Esophagus squamous epithelium (tissue), 5 donors: ENCODE measurements at places on chromosomes 16 and 17.

DNA sequence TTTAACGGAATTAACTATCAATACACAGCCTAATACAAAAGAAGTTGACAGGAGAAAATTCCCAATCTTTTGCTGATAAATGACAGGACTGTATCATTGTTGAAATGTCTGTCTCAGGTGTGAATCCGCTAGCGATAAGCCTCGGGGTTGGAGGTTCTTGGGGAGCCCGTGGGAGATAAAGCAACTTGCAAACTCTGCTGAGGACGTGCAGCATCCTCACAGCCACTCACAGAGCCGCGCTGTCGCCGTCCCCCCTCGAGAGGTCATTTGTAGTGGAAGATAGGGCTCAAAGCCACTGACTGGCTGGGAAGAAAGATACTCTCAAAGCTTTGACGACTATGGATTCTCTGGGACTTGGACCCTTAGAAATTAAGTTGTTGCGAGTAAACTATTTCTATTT is 17.0 kb downstream of the MAP1LC3B start:
- DNase-seq = no peak

DNA sequence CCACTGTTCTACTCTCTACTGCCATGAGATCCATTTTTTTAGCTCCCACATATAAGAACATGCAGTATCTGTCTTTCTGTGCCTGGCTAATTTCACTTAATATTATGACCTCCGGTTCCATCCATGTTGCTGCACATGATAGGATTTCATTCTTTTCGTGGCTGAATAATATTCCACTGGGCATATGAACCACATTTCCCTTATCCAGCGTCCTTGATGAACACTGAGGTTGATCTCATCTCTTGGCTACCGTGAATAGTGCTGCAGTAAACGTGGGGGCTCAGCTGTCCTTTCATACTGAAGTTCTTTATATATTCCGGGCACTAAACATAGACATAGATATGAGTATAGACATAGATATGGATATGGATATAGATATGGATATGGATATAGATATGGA is 109.3 kb upstream of the TNRC6C start:
- DNase-seq = no peak

GRCh38 chr17:43860927-43861622 is 14.1 kb downstream of the CD300LG start:
- no peak for DNase-seq

DNA sequence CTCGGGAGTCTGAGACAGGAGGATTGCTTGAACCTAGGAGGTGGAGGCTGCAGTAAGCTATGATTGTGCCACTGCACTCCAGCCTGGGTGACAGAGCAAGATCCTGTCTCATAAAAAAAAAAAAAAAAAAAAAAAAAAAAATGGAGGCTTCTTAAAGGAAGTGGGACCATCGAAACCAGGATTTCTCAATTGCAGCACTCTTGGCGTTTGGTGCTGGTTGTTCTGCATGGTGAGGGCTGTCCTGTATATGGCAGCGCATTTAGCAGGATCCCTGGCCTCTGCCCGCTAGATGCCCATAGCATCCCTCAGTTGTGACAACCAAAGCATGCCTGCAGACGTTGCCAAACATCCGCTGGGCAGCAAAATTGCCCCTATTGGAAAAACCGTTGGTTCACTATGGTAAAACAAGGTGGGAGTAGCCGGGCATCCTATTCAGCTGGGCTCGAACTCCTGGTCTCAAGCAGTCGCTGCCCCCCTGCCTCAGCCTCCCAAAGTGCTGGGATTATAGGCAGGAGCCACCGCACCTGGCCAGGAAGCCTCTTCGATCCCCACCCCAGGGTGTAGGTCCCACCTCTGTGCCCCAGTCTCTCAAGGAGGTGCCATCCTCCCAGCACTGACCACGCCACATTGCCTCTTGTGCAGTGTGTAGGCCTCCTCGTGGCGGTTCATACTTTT is 6.5 kb upstream of the NPIPB7 start:
- no peak for DNase-seq

- DNase-seq = no peak
Observed at GRCh38 chr17:70968302-70968701, 799.0 kb downstream of the KCNJ2 start.

GRCh38 chr17:32593003-32593402 is 106.2 kb downstream of the CDK5R1 start:
- no peak for DNase-seq

DNA sequence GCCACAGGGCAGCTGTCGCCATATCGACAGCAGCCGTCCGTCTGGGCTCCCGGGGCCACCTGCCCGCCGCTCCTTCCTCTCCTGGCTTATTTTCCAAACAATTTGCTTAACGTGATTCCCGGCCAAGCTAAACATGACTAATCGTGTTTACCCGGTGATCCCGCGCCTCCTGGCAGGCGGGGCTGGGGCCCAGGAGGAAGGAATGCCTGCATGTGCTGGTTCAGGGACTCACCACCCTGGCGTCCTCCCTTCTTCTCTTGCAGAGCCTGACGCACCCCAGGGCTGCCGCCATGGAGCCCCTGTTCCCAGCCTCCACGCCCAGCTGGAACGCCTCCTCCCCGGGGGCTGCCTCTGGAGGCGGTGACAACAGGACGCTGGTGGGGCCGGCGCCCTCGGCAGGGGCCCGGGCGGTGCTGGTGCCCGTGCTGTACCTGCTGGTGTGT is 6.1 kb downstream of the SSTR5 start:
- no peak for DNase-seq

DNA sequence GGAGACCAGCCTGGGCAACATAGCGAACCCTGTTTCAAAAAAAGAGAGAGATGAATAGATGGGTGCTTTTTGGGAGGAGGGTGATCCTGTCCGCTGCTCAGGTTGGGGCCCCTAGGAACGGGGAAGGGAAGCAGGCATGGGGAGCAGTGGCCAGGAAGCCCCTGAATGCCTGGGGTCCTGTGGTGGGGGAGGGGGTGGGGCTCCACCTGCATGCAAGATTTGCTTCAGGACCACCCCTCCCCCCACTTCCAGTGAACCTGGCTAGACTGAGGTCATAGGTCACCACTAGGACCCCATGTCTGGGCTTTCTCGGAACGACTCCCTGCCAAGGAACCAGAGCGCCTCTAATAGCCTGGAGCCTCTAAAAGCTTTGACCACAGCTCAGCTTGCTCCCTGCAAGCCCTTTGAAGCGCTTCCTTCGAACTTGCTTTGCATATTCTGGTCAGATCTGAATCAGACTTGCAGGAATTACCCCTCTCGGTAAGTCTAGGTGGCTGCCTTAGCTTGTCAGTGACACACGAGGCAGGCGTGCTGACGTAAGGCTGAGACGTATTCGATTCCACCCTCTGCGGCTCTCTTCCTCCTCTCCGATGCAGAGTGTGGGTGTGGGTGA is 3.7 kb downstream of the SOCS3 start:
- no peak for DNase-seq

DNA sequence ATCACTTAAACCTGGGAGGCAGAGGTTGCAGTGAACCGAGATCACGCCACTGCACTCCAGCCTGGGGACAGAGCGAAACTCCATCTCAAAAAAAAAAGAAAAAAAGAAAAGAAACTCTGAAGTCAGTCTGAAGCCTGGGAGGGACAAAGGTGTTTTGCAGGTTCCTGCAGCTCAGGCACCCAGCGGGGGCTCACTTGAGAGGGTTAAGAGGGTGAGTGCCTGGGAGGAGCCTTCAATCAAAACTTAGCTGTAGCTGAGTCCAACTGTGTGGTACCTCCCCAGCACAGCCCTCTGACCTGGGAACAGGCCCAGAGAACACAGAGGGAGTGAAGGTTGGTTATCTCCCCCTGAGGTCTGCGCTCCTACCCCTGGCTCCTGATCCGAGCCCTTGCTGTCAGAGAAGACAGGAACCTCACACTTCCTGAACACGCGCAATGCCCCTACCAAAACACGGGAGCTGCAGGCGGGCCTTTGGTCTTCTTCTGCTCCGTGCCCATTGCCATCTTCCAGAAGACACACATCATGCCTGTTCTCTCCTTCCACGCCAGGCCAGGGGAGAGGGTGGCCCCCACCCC is 20.4 kb upstream of the ZC3H18 start:
- DNase-seq = no peak

DNA sequence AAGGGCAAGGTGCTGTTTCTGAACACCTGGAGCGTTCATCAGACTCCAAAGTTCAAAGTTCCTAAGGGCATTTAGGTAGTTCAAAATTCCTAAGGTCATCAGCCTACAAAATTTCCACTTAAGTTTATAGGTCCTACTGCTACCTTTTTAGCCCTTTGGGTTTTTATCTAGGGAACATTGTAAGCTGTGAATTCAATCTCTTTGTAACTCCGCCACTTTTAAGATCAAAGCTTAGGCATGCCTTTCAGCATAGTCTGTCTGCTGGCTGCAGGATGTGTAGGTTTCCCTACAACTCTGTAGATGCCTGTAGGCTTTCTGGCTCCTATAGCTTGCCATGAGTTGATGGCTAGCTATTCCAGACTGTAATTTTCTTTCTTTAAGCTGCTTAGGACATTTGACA is 291.6 kb downstream of the MAP2K6 start:
- no peak for DNase-seq

GRCh38 chr17:7972131-7972785 is 30.2 kb upstream of the GUCY2D start:
- no peak for DNase-seq

GRCh38 chr17:50909765-50910605 is 43.8 kb upstream of the TOB1 start:
- DNase-seq = no peak

- DNase-seq = no peak
Observed at GRCh38 chr16:11675561-11676511, 7.6 kb downstream of the SNN start.

GRCh38 chr17:77437017-77437416 is 296.2 kb downstream of the SEC14L1 start:
- DNase-seq = no peak

GRCh38 chr17:75540923-75541503 is 15.5 kb downstream of the LLGL2 start:
- no peak for DNase-seq

DNA sequence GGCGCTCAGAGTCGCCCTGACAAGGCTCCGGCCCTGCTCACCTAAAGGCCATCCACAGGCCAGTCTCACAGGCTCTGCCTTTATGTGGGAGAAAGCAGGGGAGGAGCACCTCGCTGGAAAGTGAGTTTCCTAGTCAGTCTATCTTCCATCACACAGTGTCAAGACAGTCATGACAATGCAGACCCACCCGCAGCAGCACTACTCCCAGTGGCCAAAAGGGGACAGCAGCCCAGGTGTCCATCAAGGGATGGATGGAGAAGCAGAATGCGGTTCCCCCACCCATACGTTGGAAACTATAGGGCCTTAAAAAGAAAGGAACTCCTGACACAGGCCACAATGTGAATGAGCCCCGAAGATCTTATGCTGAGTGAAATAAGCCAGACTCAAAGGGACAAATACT is 226.8 kb downstream of the ENGASE start:
- DNase-seq = no peak

GRCh38 chr17:79752175-79752574 is 21.4 kb downstream of the ENPP7 start:
- no peak for DNase-seq

DNA sequence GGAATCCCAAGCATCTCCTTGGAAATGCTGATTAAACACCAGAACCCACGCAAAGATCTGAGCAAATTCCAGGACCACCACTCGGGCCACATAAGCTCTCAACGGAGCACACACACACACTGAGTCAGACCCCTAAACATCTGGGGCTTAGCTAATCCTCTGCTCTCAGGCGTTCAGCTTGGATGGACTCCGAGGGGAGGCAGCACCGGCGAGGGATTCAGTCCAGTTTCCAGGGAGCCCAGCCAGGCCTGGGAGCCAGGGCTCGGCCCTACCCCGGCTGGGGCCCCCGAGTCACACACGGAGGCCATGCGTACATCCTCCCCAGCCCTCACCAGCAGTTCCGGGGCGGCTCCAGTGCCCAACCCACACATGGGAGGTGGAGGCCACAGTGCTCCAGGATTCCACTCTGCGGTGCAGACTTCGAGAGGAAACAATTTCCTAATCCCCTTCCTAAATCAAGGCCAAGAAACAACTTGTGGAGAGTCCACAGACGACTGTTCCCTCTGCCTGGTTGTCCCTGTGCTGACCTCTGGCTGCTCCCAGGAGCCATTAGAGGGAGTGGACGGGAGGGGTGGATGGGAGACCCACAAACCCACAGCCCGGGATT is 70.5 kb downstream of the GAS7 start:
- no peak for DNase-seq

DNA sequence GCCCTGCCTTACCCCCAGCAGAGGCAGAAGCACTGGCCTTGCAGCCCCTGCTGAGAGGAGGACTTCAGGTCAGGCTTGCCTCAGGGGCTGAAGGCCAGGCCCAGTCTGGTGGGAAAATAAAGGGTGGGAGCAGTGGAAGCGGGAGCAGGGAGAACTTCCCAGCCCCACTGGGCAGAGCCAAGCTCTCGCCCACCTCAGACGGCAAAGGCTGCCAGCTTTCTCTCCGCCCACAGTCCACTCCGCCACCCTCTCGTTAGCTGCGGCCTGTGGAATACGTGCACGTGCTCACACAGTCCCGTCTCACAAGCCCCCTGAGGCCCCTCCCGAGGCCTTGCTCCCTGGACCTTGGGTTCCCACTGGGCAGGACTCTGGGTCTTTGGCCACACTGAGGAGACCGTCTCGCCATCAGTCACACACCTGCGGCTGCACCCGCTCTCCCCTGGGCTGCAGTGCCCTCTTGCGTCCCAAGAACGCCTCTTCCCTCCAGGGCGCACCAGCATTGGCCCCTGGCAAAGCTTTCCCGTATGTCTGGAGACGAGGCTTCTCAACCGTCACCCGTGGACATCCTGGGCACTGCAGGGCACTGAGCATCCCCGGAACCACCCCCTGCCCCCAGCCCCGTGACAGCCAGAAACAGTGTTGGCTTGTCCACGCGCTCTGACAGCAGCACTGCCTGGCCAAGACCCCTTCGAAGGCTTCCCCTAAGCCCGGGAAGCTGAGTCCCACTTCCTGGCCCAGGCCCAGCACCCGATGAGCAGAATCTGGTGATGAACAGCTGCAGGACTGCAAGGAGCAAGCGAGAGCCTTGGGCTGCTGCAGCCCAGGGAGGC is 8.3 kb downstream of the MRPL28 start:
- no peak for DNase-seq

DNA sequence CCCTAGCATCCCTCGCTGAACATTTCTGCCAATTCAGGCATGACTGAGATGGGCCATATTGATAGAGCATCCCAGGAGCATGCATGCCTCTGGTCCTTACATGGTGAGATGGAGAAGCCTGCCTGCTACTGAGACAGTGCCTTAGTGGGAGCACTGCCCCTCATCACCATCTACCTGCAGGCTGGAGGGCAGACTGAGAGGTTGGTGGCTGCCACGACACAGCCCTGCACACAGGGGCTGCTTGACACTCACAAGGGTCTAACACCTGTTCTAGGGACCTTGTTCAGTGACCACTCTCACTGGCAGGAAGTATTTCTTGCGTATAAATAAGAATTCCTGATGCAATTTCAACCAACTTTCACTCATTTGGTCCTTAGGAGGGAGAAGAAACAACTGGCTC is 34.0 kb downstream of the WIPI1 start:
- DNase-seq = no peak
